ENCODE measurements at places on chromosomes 11 and 22. TPM values are rescaled to one million over a fixed set of nuclear protein-coding genes. Genes with fewer than 3 reads are reported as not detected.

DNA sequence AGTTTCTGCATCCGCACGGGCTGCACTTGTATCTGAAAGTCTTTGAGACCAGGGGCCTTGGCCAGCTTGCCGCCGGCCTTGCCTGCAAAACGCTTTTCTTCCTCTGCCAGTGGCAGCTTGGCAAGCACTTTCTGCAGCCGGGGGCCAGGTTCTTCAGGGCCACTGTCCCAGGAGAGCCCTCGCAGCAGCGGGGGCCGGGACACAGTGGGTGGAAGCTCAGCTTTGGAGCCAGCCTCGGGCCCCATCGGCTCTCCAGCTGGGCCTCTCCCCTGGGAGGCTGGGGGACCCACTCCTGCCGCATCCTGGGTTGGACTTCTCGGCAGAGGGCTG lies 57.5 kb upstream of the LYVE1 start:
- DNase-seq, result no peak

- DNase-seq, result no peak
Measured at GRCh38 chr11:3877364-3878257, 22.1 kb downstream of the STIM1 start.

DNA sequence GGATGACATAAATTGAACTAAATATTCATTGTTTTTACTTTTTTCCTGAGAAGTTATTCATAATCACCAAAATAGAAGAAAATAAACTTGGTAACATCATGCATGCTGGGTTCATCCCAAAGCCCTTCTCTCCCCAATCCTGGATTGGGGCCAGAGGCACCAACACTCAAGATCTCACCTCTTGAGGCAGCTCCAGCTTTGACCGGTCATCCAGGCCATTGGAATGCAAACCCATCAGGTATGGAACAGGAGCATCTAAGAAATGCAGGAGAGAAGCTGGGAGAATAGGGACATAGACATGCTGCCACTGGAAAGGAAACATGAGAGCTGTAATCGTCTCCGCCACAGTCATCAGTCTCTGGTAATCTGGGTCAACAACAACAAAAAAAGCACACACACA lies 71.8 kb downstream of the DENND5A start:
- no peak for DNase-seq

DNA sequence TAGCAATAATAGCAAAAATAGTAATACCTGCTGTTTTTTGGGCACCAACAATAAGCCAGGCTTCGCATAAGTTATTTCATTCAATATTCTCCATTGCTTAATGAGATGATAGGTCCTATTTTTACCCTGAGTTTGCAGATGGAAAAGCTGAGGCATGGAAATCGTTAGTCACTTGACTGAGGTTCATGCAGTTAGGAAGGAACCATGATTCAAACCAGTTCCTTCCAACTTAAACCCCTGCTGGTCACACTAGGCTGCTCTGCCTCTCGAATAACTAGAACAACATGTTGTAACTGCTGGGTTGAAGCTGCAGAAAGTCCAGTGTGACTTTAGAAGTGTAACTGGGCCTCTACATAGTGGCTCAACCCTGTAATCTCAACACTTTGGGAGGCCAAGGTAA lies 69.3 kb downstream of the SEZ6L start:
- DNase-seq, result no peak

- peak; percentile 5 for DNase-seq
Measured at GRCh38 chr11:109547356-109548027, 125.5 kb downstream of the C11orf87 start.

GRCh38 chr11:3378426-3379423 lies at the start of gene ZNF195:
ZNF195 (minus strand) TSS chr11:3379146; CDS start chr11:3379040, 106 bp downstream.
- peak; percentile 91 for DNase-seq

DNA sequence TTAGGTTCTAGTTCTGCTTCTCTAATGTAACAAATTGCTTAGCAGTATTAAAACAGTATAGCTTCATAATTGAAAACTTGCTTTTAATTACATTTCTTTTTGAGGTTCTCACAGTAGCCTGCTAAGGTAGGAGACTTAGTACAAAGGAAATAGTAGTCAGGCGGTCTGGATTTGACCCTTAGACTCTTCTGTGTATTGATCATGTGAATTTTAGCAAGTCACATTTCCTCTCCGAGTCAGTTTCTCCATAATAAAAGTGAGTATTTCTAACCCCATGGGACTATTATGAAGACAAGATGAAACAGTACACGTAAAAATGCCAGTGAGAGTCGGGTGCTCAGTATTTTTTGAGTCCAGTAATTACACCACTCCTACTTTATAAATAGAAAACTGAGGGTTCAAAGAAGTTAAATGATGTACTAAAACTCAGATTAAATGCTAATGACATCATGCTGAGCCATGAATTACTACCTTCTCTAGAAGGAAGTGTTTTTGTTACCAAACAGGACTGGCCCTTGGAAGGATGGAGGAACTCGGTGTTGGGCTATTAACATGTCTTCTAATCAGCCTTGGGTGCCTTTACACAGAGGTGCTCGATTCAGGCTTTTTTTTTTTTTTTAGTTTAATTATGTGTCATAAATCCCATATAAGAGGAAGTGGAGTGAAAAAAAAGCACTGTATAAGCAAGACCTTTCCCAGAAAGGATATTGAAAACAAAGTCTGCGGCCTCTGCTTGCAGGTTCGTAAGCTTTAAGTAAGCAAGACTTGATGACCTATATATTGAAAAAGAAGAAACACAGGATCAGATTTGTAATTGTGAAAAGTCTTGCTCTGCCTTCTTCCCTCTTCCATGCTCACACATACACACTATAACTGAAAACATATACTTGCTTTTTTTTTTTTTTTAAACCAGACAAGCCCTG lies 109.0 kb downstream of the EMSY start:
- no peak for DNase-seq

The SLN gene
- polyA plus RNA-seq, result 0.30 TPM

The ANKK1 gene
- 0.42 TPM for polyA plus RNA-seq

The VSIG10L2 gene
- polyA plus RNA-seq, result not detected

The PKNOX2 gene
- polyA plus RNA-seq, result 12.7 TPM

The MS4A12 gene
- not detected for polyA plus RNA-seq

- no peak for DNase-seq
Measured at GRCh38 chr11:72764503-72764902, 12.3 kb upstream of the ARAP1 start.

The DAGLA gene
- 1.9 TPM for polyA plus RNA-seq

DNA sequence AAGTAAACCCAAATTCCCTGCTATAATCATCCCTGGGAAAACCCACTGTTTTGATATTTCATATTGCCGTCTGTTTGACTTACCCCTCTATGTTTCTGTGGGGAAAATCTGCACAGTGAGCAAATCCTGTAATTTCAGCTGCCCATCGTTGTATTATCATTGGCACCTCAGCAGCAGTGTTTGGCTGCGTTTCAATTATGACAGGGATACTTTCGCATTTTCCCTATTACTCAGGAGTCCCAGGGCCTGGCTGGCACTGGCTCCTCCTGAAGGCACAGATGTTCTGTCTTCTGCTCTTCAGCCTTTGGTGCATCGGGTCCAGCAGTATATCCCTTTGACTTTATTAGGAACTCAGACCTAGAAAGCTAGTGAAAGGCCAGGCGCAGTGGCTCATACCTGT lies 12.2 kb upstream of the MMP12 start:
- no peak for DNase-seq

GRCh38 chr22:43616645-43617044 lies 195.5 kb downstream of the EFCAB6 start:
- DNase-seq, result no peak

GRCh38 chr11:70536051-70536877 lies 137.9 kb downstream of the CTTN start:
- no peak for DNase-seq

- DNase-seq, result peak; percentile 12
Measured at GRCh38 chr11:61392981-61393595, 701 bp downstream of the TMEM216 start.

DNA sequence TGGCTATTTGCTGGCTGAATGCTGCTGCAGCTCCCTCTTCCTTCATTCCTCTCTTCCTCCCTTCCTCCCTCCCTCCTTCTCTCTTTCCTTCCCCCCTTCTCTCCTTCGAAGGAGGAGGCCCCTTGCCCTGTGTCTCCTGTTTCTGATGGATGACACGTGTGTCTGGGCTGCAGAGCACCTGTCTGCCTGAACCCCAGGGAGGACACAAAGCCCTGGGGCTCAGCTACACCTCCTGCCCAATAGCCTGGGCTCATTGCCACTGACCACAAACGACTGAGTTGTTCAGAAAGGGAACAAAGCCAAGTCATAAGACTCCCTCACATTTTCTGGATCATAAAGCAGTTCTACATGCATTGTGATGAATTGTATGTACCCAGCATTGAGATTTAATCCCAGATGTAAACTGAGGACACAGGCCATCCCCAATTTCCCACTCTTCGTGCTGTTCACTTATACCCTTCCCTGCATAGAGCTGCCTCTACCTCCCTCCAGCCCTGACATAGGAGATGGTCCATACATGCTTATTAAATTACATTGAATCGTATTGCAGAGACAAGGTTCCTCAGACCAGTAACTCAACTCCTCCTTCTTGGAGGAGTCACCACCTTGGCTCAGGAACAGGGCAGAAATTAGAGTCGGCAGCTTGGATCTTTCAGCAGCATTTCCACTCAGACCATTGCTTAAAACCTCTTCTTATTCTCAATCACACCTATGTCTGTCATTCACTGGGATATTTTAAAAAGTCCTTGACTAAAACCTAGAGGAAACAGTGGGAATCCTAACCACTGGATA lies 1.2 kb downstream of the CSRP3 start:
- no peak for DNase-seq

DNA sequence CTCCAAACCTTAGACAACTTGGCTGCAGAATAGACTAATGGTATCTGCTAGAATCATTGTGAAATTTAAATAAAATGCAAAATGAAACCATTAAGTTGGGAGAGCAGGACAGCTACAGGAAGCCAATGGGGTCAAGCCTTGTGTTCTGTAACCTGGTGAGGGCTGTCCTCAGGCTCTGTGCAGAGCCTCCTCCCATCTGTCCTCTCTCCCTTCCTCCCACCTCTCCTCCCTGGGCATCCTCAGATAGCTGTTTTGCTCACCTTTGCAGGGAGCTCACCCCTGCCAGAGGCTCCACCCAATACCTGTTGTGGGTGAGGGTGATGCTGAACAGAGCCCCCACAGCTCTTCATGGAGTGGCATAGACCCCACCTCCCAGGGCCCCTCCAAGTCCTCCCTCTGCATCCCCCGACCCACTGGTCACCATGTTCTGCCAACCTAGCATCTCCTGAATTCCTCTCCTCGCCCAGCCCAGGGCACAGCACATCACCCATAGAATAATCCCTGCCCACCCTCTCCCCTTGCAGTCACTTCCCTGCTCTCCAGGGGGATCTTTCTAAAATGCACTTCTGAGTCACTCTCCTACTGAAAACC lies 100.3 kb downstream of the PDE2A start:
- no peak for DNase-seq

DNA sequence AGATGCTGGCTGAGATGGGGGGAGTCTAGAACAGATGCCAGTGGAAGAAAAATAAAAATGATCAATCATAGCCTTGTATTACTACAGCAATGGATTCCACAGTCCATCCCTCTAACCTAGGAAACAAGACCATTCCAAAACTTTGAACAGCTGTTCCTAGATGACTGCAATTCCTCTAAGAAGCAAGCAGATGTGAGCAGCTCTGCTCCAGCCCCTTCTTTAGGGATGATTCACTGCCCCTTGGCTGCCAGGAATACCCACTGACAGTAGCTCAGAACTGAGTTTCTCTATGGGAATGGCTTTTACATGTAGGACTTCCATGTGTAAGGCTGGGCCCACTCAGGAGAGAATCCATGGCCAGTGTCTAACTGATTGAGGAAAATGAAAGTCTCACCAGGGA lies 943.9 kb downstream of the OPCML start:
- no peak for DNase-seq

The CSKMT gene
- polyA plus RNA-seq, result 4.8 TPM

DNA sequence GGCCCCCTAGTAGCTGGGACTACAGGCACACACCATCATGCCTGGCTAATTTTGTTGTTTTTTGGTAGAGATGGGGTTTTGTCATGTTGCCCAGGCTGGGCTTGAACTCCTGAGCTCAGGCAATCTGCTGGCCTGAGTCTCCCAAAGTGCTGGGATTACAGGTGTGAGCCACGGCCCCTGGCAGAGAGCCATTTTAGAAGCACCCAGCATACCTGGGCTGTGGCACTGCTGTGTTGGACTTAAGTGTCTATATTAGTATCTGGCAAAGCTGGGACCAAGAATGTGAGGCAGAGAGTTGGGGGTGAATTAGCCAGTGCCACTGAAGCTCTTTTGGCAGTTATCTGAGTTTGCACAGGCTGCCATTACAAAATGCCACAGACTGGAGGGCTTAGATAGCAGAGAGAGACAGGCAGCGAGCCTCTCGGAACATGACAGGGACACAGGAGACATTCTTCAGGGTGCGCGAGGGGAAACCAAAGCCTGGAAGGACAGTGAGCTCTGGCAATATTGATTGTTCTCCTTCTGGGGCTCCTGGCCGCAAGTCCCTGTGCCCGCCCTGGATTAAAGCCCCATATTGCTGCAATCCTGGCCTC lies 87.7 kb upstream of the ALX4 start:
- DNase-seq, result no peak

- no peak for DNase-seq
Measured at GRCh38 chr11:34680918-34681586, 60.2 kb downstream of the EHF start.

DNA sequence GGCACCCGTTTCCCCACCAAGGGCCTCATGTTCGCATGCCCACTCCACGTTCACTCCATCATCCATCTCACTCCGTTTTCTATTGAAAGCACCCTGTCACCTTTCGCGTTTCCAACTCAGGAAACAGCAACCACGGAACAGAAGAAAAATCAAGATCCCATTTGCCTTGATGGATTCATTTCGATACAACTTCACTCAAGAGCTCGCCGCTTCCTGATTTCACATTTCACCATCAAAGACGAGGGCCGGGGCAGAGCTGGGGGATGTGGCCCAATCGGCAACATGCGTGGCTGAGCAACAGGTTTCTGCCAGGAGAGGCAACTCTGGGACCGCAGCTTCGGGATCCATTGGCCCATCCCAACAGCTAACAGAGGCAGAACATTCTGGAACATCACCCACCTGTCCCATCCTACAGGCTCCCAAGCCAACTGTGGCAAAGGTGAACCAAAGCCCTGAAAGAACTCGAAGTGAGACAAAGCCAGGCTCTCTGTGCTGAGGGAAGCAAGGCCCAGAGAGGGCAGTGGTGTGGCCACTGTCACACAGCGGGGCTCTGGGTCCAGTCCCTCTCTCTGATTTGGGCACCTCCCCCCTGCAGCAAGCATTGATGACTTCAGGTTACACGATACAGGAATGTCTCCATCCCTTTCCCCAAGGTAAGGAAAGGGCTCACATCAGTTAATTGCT lies 36.2 kb upstream of the CD5 start:
- no peak for DNase-seq

The OR2AG1 gene
- polyA plus RNA-seq, result 0.05 TPM

GRCh38 chr11:126140201-126140925 lies 71.1 kb downstream of the RPUSD4 start:
- no peak for DNase-seq

GRCh38 chr22:29987137-29987536 lies 93.1 kb upstream of the HORMAD2 start:
- no peak for DNase-seq

DNA sequence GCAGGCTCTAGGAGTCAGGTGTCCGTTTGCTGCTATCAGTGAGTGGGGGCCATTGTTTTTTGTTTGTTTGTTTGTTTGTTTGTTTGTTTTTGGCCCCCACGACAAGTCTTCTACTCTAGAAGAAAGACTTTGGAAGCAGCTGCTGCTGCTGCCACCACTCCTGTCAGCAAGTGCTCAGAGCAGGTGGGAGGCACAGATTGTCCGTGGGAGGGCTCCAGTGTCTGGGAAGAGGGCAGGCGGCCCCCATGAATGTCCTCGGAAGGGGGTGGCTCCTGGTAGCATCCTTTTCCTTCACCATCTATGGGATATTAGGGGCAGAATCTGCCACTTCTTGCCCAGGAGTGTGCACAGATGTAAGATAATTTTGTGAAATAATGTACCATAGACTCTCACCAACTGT lies 37.8 kb upstream of the YWHAH start:
- DNase-seq, result no peak

The NUMA1 gene
- 353 TPM for polyA plus RNA-seq

The RIMBP3B gene
- polyA plus RNA-seq, result not detected
